HepG2 (cell line): ENCODE measurements at places on chromosomes 16 and 17. TPM values are rescaled to one million over a fixed set of nuclear protein-coding genes. Genes with fewer than 3 reads are reported as not detected.

The PSMB3 gene
- total RNA-seq: 517 and 688 TPM in 2 replicates

The MNT gene
- total RNA-seq: 2.3 and 3.5 TPM in 2 replicates

The KCNH6 gene
- total RNA-seq: 0.08 and 0.18 TPM in 2 replicates

GRCh38 chr16:85010931-85011845 is at the start of gene ZDHHC7:
ZDHHC7 (minus strand) TSS chr16:85011535; CDS start chr16:84990618, 20,917 bp downstream.
- H3K4me3 ChIP-seq: peak within 1 kb of the TSS; percentile 79
- peak within 1 kb of the TSS; percentile 93 for H3K27ac ChIP-seq
- peaks cover 7% of the 10 kb centered on the region for H3K36me3 ChIP-seq
